ENCODE measurements at places on chromosomes 12 and 14.

DNA sequence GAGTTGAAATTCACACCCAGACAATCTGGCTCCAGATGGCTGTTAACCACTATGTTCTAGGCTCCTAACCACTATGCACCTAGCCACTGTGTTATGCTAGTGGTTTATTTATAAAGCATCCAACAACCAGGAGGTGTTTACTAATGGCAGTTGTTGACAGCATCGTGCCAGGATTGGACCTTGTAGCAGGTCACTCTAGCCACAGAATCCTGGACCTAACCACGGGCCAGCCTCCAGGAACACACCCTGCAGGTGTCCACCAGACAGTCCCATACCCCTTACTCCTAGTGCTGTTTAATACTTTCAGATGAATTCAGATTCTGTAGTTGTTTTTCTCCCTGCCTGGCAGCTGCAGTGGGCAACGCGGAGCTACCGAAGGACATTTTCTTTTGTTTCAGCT is 109.4 kb upstream of the MYL2 start:
- DNase-seq, result no peak

DNA sequence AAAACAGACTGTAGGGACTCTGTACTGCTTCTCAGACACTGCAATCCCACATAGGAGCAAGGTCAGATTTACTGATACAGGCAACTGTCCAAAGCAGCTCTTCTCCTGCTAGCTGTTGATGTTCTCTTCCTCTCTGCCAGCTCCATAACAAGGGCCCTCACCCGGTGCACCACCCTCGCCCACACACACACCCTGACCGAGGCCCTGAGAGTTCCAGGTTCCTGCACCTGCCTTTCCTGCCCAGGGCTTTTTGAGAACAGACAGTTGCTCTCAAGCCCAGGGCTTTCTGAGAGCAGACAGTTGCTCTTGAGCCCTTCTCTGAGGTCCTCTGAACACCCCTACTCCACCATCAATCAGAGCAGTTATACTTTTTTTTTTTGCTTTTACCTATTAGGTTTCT is 233.8 kb upstream of the GARIN6 start:
- DNase-seq, result no peak

DNA sequence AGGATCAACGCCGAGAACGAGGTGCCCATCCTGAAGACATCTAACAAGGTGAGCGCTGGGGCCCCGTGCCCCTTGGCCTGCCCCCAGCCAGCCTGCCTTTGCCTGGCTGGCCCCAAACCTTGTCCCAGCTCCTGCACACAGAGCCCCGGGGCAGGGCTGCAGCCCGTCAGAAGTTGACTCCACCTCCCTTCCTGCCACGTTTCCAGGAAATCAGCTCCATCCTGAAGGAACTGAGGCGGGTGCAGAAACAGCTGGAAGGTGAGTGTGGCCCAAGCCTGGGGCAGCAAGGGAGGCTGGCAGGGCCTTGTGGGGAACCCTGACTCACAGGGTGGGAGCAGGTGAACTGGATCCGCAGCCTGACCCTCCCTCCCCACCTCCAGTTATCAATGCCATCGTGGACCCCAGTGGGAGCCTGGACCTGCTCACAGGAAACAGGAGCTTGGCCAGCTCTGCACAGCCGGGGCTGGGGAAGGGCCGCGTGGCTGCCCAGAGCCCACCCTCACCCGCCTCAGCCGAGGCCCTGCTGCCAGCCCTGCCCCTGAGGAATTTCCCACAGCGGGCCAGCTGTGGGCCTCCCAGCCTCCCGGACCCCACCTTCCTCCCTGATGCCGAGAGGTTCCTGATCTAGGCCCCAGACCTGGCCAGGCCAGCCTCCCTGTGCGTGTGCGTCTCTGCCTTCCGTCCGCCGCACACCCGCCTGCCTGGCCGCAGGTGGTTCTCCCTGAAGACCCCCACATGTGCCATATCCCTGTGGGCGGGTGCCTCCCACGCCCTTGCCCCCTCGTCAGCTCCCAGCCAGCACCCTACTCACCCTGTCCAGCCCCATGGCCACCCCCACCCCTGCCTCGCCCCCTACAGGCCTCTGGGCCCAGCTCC is 29.5 kb downstream of the CEP170B start:
- DNase-seq, result no peak

- no peak for DNase-seq
These were observed 11.4 kb upstream of the FOS start for GRCh38 chr14:75267141-75267721.

DNA sequence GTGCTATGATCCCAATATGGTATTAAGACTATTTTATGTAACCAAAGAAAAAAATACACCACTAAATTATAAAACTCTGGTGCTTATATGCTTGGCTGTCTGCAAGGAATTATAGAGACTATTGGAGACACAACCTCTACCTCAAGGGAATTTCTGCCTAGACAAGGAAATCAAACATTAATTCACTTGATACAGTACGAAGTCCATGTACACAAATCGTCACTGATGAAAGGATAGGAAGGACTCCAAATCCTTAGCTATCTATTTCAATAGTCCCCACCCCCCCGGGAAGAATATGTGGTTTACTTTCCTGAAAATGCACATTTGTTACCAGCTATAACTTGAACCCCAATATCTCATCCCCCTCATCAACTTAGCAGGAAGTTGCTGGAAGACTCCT is 21.9 kb downstream of the RTN1 start:
- no peak for DNase-seq

DNA sequence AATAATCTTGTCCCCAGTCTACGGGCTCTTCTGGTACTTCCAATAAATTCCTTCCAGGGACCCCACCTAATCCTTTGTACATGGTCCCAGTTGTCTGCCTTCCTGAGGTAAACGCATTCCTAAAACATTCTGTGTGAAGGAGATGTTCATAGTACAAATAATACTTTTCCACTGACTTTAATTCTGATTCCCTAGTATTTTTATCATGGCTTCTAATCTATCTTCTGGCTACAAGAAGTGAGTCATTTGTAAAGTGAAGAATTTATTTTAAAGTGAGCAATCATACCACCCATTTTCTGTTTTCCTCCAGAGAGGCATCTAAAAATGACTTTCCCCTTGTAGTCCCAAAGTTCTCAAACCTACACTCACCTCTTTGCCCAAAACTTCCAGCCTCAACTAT is 65.9 kb upstream of the NUDT4 start:
- DNase-seq, result no peak

DNA sequence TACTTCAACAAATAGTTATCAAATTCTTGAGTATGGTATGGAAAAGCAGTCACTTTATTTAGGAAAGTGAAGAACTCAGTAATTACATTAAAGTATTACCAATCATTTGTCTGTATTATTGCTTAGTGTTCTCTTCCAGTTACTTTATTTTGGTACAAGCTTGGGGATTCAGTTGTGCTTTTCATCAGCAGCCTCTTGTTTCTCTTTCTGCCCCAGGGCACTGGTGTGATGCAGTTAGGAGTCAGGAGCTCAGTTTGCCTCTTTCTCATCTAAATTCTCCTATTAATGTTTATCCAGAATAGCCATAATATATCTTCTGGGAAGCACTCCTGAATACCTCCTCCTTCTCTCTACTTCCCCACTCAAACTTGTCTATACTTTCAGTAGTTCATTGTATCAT is 25.7 kb downstream of the PMCH start:
- no peak for DNase-seq

DNA sequence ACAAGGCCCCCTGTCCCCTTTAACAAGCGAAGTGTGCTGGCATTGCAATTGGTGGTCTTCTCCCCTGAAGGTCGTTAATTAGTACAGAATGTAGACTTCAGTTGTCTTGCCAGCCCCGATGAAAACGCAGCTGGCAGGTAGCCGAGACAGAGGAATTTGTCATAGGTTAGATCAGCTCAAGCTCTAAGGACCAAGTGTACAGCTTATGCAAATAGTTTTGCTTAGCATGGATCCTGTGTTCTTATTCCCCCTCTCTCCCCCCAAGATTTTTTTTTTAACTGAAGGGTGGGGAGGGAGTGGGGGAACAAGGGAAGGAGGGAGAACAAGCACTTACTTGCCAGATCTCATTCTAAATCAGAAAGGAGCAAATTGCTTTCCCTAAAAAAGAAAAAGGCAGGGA is 58.6 kb upstream of the PARP11 start:
- no peak for DNase-seq

- no peak for DNase-seq
These were observed 169.8 kb upstream of the PLXNC1 start for GRCh38 chr12:93978553-93978952.

DNA sequence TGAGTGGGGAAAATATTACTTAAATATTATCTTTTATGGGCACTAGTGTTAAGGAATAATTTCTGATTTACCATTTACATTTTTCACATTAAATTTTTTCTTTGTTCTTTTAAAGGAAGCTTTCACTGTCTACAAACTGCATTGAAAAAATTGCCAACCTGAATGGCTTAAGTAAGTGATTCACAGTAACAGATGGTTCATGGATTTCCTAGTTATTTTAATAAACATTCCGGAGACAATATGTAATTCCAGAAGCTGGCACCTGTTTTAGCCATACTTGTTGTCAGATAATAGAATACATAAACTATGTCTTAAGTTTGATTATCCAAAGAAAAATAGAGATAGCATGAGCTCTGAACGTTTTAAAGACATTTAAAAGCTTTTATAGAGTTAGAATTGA is 17.1 kb downstream of the DNAL1 start:
- no peak for DNase-seq

- DNase-seq, result no peak
These were observed 18.3 kb upstream of the PLEKHH1 start for GRCh38 chr14:67514650-67515385.

- DNase-seq, result no peak
These were observed 255.6 kb upstream of the G2E3 start for GRCh38 chr14:30303350-30303749.

GRCh38 chr12:50246873-50247612 is 36.3 kb downstream of the LIMA1 start:
- DNase-seq, result no peak

DNA sequence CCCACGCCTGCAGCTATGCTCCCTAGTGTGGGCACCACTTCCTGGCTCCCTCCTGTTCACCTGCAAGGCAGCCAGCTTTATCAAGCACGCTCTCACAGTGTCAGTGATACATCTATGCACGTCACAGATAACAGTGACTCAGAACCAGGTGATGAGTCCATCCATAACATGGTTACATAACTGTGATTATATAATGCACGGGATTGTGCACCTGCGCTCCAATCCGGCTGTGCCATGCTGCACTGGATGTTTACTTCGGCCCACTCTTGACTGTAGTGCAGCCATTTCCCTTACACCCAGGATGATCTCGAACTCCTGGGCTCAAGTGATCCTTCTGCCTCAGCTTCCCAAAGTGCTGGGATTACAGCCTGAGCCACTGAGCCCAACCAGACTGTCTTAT is 38.4 kb upstream of the CEP83 start:
- DNase-seq, result no peak

DNA sequence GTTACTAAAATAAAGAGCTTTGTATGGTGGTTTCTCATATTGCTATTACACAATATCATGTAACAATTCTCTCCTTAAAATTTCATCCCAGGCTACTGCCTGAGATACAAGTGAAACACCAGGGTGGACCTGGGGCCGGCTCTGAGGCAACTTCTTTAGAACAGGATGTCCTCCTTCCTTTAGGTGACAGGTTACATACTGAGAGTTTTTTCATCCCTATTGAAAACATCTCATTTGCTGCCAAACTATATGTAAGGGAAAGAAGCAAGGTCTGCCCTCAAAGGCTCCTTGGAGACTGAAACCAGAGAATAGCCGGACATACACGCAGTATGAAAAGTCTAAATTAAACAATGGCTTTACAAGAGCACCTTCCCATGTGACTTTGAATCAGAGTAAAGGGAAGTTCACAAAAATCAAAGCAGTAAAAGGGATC is 139.9 kb downstream of the DUSP6 start:
- no peak for DNase-seq

DNA sequence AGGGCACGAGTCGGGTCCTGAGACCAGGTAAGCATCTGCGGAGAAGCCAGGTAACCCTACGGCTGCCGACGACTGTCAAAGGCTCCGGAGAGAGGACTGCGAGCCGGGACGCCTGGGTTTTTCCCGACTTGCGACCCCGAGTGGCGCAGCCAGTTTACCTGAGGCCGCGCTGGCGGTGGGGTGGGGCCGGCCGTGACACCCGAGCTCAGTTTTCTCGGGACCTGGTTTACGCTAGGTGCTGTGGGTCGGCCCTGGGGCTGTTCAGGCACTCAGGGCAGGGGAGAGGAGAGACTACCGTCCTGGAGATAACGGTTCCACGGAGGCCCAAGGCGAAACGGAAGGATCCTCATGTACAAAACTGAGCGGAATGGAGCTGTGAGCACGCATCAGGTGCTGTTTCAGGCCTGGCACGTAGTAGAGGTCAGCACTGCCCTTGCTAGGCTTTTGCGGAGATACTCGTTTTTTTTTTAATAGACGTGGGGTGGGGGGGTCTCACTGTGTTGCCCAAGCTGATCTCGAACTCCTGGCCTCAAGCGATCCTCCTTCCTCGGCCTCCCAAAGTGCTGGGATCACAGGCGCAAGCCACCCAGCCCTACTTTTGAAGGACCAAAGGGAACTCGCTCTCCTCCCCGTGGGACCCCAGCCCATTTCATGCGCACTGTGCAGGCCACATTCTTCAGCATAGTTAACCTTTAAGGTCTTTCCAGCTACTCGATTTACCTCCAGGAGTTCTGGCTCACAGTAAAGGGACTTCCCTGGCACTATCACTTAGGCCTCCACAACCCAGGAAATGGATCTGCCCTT is 471 bp downstream of the MTRFR start:
- DNase-seq, result no peak

- DNase-seq, result no peak
These were observed 36.4 kb upstream of the GARIN6 start for GRCh38 chr12:99611117-99611516.

GRCh38 chr12:81176796-81177195 is 98.9 kb downstream of the ACSS3 start:
- DNase-seq, result no peak

DNA sequence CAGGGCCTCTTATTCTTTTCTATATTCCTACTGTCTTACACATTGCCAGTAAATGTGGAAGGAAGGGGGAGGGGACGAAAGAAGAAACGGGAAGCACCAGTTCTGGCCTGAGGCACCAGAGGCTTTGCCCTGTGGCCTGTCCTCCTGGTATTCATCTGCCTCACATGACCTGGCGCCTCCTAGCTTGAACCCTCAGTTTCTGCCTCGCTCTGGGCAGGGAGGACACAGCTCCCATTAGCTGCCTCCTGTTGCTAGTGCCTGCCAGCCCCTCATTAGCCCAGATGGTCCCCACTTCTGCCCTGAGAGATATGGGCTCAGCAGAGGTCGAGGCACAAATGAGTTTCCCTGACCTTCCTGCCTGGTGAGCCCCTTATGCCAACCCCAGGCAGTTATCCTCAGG is 3.0 kb upstream of the PLEKHG6 start:
- no peak for DNase-seq

DNA sequence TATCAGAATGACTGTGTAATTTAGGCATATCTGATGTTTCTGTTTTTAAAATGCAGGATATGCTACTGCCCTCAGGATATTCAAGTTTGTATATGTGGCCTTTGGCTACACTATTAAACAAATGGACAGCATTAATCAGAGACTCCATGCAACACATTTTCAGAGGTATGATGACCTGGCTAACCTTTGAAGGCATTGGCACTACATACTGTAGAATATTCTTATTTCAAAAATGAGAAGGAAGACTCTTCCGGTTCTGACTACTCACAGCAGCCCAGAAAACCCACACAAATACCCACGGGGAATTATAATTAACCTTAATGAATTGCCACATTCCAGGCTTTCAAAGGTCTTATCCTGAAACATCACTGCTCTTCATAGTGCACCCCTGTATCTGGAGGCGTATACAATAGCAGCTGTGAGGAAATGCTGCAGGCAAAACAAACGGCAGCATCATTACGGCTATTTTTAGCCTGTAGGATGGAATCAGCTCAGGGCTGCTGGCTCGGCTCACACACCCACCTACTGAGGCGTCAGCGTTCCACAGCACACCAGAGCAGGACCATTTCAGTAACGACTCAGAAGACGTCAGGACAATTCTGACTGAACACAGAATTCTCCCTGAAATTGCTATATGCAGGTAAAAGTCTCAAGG is 648.5 kb downstream of the RPS29 start:
- no peak for DNase-seq
